ENCODE measurements at places on chromosomes 12 and 14.

- no peak for DNase-seq
Measured at GRCh38 chr12:69309461-69309860, 38.7 kb upstream of the LYZ start.

GRCh38 chr14:93086441-93087055 is 29.2 kb downstream of the ITPK1 start:
- DNase-seq: no peak

DNA sequence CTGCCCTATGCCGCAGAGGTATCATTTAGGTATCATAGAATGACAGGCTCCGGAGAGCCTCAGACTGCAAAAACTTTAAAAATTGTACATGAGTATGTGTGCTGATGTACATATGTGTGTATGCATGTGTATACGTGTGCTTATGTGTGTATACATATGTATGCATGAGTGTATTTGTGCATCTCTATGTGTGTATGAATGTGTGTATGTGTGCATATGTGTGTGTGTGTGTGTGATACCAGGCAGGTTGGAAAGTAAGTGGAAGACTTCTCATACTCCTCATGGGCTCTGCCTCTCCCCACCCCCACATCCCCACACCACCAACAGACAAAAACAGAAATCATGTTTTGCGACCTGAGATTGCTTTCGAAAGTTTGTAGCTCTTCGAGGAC is 621 bp upstream of the TMEM117 start:
- DNase-seq: no peak

- DNase-seq: no peak
Measured at GRCh38 chr12:19783547-19784444, 344.5 kb downstream of the AEBP2 start.

- peak; percentile 92 for DNase-seq
Measured at GRCh38 chr14:85415015-85415712, 114.8 kb upstream of the FLRT2 start.

Data from fibroblast of villous mesenchyme (primary cell).